ENCODE measurements at places on chromosomes 16 and 17.
A peak's percentile ranks its signal among the peaks of the same experiment; 100 is the strongest.

GRCh38 chr17:82964851-82965341 lies 114.5 kb upstream of the METRNL start:
- DNase-seq: no peak

DNA sequence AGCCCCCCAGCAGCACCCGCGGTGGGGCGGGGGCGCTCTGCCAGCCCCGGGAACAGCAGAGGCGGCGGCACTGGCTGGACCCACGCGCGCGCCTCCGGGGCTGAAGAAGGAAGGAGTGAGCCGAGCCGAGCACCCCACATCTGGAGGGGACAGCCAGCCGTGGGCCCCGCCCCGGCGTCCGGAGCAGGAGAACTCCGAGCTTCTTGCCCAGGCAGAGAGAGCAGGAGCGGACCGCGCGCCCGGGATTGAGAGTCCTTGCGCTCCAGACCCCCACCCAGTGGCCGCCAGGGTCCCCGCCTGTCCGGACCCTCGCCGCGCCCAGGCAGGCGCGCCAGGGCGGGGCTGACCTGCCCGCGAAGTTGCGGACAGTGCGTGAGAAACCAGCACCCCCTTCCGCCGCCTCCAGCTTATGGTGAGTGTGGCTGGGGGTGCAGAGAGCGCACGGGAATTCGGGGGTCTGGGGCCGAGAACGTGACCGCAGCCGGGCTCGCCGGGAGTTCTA lies 921.9 kb upstream of the EEF2KMT start:
- no peak for DNase-seq

- DNase-seq: peak; percentile 48
Observed at GRCh38 chr16:4733747-4734062, 366 bp downstream of the ANKS3 start.

DNA sequence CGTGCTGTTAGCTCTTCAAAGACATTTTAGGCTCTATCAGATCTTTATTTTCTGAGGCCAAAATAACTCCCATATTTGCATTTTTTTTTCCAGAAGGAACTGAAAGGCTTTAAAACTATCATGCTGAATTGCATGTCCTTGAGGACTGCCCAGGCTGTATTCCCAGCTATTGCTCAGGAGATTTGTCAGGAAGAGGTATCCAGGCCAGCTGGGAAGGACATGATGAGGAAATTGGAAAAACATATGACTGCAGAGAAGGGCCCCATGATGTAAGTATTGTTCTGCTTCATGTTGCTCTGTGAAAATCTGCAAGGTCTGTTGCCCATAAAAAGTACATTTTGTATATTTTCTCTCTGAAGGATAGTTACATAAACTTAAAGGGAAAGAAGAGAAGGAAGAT lies 5.7 kb downstream of the CDC6 start:
- DNase-seq: no peak

GRCh38 chr17:40803617-40804082 lies 3.9 kb upstream of the KRT28 start:
- peak; percentile 84 for DNase-seq

DNA sequence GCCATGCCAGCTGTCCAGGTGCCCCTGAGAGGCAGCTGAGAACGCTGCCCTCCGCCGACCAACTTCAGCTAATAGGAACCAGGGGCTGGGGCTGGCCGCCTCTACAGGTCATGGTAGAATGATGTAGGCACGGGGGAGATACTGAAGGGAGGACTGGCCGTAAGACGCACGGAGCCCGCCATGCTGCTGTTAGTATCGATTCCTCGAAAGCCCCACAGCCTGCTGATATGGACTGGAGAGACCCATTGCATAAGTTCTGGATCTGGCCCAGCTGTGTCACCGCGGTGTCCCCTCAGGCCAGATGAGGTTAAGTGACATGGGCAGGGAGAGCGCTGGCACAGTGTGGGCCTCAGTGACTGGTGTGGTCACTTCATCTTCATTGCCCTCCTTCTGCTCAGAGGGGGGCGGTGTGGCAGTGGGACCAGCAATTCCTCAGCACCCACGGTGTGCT lies 75.6 kb downstream of the AMFR start:
- DNase-seq: no peak

- no peak for DNase-seq
Observed at GRCh38 chr17:50620858-50621257, 13.8 kb upstream of the ABCC3 start.

- DNase-seq: no peak
Observed at GRCh38 chr16:66832661-66833305, 2.0 kb upstream of the NAE1 start.

- no peak for DNase-seq
Observed at GRCh38 chr16:2384426-2384825, 43.9 kb upstream of the ABCA3 start.

DNA sequence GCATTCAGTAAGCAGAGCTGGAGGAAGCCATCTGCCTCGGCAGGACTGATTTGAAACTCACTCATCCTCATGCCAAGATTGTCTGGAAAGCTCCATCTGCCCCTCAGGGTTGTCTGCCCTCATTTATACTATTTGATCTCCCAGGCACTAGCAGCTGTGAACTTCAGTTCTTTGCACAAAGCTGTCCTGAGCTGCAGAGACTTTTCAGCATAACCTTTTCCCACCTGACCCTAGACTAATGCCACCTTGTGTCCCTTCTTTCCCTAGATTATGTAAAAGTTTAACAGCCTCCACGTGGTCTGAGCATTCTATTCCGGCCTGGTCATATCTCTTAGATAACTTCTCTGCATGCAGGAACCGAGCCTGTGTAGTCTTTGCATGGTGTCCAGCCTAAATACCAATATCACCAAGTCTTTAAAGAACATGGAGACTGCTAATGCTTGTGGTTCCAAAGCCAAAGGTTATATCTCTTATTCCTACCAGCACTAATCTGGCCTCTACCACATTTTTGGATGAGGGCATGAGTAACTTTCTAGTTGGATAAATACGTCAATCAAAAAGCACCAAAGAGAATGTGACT lies 29.1 kb downstream of the STAT5A start:
- DNase-seq: no peak

DNA sequence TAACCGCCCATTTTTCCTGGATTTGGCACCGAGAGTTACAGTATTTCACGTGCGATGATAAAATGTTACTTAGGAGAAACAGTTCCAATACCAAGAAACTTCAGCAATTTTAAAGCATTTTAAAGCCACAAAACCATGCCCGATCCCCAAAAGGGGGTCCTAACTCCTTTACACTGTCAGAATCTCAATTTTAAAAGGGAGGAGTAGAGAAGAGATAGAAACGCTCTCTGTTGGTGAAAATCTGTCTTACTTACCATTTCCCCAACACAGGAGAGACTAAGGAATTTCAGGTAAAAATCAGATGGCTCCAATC lies 526 bp upstream of the RNASEK start:
- no peak for DNase-seq

DNA sequence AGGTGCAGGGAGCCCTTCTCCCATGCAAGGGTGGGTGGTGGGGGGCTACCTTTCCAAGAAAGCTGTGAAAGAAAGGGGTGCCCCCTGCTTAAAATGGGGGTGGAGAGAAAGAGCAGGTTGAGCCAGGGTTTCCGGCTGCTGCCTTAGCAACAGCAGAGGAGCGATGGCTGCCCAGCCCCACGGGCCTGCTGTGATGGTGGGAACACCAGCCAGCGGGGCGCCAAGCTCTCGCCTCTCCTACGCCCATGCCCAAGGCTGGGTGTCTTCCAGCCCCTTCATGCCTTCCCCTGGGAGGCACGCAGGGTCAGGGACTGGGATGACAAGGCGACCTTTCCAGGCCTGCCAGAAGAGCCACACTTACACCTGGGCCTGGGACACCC lies 3.0 kb downstream of the FMNL1 start:
- peak; percentile 65 for DNase-seq

GRCh38 chr17:81119223-81120148 lies 45.8 kb upstream of the PVALEF start:
- peak; percentile 88 for DNase-seq

DNA sequence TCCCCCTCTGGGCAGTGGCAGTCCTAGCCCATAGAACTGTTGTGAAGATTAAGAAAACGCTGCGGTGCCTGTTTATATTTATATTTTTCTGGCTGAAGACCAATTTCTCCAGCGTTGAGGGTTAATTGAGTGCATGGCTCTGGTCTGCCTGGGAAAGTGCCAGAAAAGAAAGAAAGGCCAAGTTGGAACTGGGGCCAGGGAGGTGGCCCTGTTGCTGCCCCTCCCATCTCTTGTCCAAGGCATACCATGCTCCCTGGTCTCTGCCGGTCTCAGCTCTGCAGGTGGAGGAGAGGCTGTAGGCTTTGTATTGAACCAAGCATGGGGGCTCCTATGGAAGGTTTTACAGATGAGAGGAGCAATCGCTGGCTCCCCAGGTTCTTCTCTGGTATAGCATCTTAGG lies 124.7 kb downstream of the MGAT5B start:
- DNase-seq: no peak

DNA sequence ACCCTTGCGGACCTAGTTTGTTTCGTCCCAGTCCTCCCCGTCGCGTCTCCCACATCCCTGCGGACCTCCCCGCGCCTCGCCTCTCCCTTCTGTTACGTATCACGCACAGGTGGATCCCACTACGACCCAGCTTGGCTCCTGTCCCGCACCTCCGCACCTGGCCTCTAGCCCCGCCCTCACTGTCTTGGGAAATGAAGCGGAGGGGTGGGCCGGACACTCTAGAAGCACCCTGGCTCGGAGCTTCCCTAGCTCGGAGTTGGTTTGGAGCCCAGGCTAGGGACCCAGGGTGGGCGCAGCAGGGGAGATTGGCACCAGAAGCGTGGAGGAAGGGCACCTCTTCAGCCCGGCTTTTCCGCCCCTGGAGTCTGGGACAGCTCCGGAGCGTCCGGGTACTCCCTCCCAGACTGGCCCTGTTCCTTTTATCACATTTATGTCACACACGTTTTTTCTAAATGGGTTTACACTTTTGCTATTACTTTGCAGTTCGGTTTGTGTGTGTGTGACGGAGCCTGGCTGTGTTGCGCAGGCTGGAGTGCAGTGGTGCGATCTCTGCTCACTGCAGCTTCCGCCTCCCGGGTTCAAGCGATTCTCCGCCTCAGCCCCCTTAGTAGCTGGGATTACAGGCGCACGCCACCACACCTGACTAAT lies 1.4 kb upstream of the CEMP1 start:
- DNase-seq: peak; percentile 70

DNA sequence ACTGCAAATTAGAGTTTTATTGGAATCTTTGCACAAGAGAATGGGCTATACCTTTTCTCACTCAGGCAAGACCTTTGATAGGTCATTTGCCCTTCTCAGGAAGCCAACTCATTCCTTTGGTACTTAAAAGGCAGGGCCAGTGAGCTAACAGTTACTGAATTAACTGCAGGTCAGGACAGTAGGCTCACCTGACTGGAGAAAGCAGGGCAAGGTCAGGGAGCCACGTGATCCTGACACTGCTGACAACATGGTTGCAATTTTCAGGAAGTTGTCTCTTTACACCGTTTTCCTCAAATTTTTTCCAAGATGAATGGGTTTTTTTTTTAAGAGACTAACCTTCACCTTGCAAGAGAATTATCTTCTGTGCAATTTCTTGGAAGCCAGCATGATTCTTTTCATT lies 21.1 kb downstream of the CPSF4L start:
- no peak for DNase-seq

DNA sequence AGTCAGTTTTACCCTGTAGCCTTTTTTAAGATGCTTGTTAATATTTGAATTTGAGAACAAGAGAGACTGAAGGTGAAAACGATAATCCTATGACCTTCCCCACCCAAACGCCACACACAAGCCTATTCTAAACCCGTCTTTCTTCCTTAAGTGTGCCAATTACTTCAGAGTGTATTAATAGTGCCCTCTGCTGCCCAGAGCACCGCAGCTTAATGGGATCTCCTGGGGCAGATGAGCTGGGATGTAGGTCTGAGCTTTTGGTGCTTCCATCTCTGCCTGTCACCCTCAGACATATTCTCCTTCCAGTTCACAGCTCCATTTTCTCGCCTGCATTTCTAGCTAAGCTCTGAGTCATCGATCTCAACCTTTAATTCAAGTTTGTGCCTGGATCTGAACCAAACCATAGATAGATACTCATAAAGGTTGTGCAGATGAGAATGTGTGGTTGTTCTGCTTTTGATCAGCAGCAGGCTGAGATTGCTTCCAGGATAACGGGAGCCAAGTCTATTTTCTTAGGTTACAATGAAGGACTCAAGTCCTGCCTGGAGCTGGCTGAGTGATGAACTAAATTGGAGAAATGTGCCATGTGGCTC lies 46.4 kb upstream of the CDH13 start:
- DNase-seq: no peak

DNA sequence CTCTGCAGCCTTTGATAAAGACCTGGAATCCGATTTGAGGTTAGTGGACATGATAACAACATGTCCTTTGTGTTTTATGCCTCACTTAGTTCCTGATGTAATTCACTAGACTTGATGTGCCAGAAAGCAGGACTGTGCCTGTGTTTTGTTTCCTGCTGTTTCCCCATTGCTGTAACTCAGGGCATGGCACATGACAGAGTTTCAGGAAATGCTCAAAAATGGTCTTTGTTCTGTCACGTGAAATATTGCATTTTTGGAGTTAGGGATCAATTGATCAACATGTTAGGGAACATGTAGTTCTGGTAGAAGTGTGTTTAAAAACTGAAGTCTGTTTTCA lies 32.8 kb downstream of the DHX38 start:
- no peak for DNase-seq

GRCh38 chr17:41442739-41443138 lies 2.0 kb upstream of the KRT38 start:
- no peak for DNase-seq

GRCh38 chr17:2075336-2076086 lies 20.6 kb downstream of the HIC1 start:
- no peak for DNase-seq

GRCh38 chr17:51673070-51673469 lies 412.7 kb downstream of the UTP18 start:
- no peak for DNase-seq

- peak; percentile 69 for DNase-seq
Observed at GRCh38 chr17:80082403-80083135, 18.8 kb upstream of the GAA start.

- DNase-seq: peak; percentile 11
Observed at GRCh38 chr17:30922235-30923030, 688 bp downstream of the ADAP2 start.

- DNase-seq: no peak
Observed at GRCh38 chr17:57405491-57406072, 149.3 kb downstream of the MSI2 start.

DNA sequence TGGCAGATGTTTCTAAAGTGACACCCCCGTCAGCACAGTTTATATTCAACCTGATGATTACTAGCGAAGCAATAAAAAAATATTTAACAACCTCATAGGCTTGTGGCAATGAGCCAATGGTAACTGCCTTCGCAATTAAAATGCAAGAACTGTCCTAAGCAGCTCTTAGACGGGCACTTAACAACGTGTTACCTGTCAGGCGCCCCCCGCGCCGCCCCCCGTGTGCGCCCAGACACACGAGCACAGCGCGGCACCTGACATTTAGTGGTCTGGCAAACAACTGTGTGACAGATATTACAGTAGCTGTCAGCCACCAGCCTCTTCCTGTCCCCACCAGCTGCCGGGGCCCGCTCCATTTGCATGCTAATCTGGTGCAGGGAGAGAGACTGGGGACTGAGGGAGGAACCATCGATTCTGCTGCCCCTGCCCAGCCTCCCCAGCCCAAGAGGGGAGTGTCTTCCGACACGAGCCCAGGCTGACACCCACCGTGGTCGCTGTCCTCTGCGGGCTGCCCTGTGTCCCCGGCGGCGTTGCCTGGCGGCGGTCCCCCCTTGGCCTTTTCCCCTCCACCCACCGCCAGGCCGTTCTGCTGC lies 12.7 kb downstream of the NDUFAF8 start:
- no peak for DNase-seq

Data from stimulated activated naive CD8-positive, alpha-beta T cell treated with anti-CD3 and anti-CD28 coated beads, Interleukin-15, Interleukin-2, amounts not matched to agents 100 U/mL and 50 U/mL, for 24 hours (primary cell).